SK-N-SH (cell line): ENCODE measurements at places on chromosomes 16 and 17. TPM values are rescaled to one million over a fixed set of nuclear protein-coding genes. Genes with fewer than 3 reads are reported as not detected.

DNA sequence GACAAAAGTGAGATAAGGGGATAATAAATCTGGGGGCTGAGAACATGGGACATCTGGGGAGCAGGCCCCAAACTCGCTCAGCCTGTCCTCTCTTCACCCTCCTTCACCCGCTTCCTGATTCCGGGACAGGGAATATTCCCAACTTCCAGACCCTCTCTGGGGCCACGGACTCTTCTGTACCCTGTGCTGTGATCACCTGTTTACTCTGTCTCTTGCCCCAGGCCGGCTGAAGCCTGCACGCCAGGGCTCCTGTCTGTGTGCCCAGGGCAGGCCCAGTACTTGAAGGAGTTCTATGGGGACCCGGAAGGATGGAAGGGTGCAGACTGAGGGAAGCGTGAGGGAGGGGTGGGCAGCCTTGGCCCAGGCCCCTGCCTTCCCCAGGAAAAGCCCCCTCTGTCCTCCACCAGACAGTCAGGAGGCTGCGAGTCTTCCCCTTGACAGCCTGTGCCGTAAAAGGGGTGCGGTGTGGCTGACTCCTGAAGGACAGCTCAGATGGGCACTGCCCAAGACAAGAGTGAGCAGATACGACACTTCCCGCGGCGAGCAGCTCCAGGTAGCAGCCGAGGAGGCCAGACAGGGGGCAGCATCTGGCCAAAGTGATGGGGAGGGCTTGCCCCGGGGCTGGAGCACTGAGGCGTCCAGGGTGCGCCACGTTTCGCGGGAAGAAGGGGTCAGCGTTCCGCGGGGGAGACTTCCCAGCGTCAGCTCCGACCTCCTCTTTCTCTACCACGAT is 1.0 kb upstream of the CCNF start:
- peak; percentile 68 for DNase-seq
- H3K4me1 ChIP-seq = peaks cover 31% of the 10 kb centered on the region
- no peak overlapping the region for H3K27ac ChIP-seq
- peak overlapping the region; percentile 89 for H3K4me3 ChIP-seq
- peaks cover 4% of the 10 kb centered on the region for H3K36me3 ChIP-seq
- no peaks in the 10 kb centered on the region for H3K27me3 ChIP-seq

- peak; percentile 84 for DNase-seq
- peak overlapping the region; percentile 73 for H3K4me3 ChIP-seq
- peaks cover 6% of the 10 kb centered on the region; the same call in 1 of the 2 replicates for H3K36me3 ChIP-seq
- H3K4me1 ChIP-seq = peaks cover 8% of the 10 kb centered on the region; the same call in 1 of the 2 replicates
- H3K27ac ChIP-seq = peak overlapping the region; percentile 85
- no peaks in the 10 kb centered on the region for H3K27me3 ChIP-seq
Measured at GRCh38 chr17:73191443-73192205, 1.2 kb upstream of the COG1 start.

GRCh38 chr16:79006765-79007164 is 593.8 kb downstream of the MAF start:
- no peaks in the 10 kb centered on the region for H3K27me3 ChIP-seq
- H3K4me1 ChIP-seq = no peaks in the 10 kb centered on the region
- no peak overlapping the region for H3K27ac ChIP-seq
- DNase-seq = no peak
- H3K36me3 ChIP-seq = no peaks in the 10 kb centered on the region

GRCh38 chr17:81230043-81230820 is 7.5 kb upstream of the CEP131 start:
- no peaks in the 10 kb centered on the region for H3K4me1 ChIP-seq
- no peak overlapping the region for H3K4me3 ChIP-seq
- no peaks in the 10 kb centered on the region for H3K27me3 ChIP-seq

- H3K27ac ChIP-seq = no peak overlapping the region
- no peaks in the 10 kb centered on the region for H3K36me3 ChIP-seq
- no peak overlapping the region for H3K4me3 ChIP-seq
- H3K27me3 ChIP-seq = no peaks in the 10 kb centered on the region
Measured at GRCh38 chr16:80695020-80695419, 109.4 kb downstream of the CDYL2 start.

GRCh38 chr17:48577946-48578615 is at the start of gene HOXB4:
Gene HOXB4, minus strand, starts transcription at chr17:48578350. Its CDS starts 31 bp downstream, at chr17:48578319.
- DNase-seq = no peak
- H3K27ac ChIP-seq = no peak within 1 kb of the TSS
- H3K36me3 ChIP-seq = no peaks in the 10 kb centered on the region
- H3K4me3 ChIP-seq = no peak within 1 kb of the TSS
- H3K4me1 ChIP-seq = no peaks in the 10 kb centered on the region; the same call in 1 of the 2 replicates

DNA sequence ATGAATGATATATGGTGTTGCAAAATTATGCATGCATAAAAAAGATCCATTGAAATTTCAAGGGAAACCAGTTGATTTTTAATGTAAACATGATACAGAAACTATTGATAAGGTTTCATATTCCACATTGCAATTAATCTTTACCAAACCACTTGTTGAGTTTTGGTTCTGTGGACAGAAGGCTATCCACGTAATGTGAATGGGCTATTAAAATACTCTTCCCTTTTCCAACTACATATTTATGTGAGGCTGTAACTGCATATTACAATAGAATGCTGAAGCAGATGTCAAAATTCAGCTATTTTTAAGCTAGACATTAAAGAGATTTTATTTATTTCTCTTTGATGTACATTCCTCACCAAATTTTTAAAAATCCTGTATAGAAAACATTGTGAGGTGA is 33.7 kb upstream of the VPS4A start:
- no peaks in the 10 kb centered on the region for H3K36me3 ChIP-seq
- no peak for DNase-seq
- no peak overlapping the region for H3K4me3 ChIP-seq
- no peaks in the 10 kb centered on the region for H3K27me3 ChIP-seq

DNA sequence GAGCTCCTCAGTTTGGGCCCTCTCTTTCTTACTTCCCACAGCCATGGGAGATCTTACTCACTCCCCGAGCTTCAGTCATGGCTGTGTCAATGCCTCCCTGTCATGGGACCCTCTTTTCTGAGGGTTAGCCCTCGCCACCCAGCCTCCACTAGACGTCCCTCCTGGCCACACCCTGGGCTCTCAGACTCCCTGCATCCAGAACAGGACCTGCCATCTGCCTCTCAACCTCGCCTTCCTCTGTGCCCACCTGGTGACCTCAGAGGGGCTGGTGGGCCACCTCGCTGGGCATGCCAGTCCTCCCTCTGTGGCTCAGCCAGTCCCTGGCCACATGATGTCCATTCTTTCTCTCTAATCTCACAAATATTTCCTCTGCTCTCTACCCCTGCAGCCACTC is 54.6 kb upstream of the MED9 start:
- no peak overlapping the region for H3K27ac ChIP-seq
- H3K4me3 ChIP-seq = no peak overlapping the region
- no peaks in the 10 kb centered on the region for H3K4me1 ChIP-seq
- no peak for DNase-seq
- no peaks in the 10 kb centered on the region for H3K27me3 ChIP-seq

GRCh38 chr17:39200070-39200879 is at the start of gene RPL19:
Gene RPL19, plus strand, starts transcription at chr17:39200283. Its CDS starts 62 bp downstream, at chr17:39200345.
- H3K4me3 ChIP-seq = peak within 1 kb of the TSS; percentile 75
- H3K4me1 ChIP-seq = peaks cover 37% of the 10 kb centered on the region; the same call in 1 of the 2 replicates
- H3K27me3 ChIP-seq = no peaks in the 10 kb centered on the region
- peak; percentile 92 for DNase-seq
- H3K36me3 ChIP-seq = peaks cover 32% of the 10 kb centered on the region
- H3K27ac ChIP-seq = peak within 1 kb of the TSS; percentile 94

GRCh38 chr16:15482068-15482747 is 47.8 kb downstream of the BMERB1 start:
- no peaks in the 10 kb centered on the region for H3K36me3 ChIP-seq
- H3K27ac ChIP-seq = peak overlapping the region; percentile 7; the same call in 1 of the 2 replicates
- DNase-seq = peak; percentile 28
- H3K4me1 ChIP-seq = peaks cover 5% of the 10 kb centered on the region; the same call in 1 of the 2 replicates
- no peaks in the 10 kb centered on the region for H3K27me3 ChIP-seq

GRCh38 chr17:29567554-29568330 is 759 bp upstream of the TP53I13 start:
- no peaks in the 10 kb centered on the region for H3K27me3 ChIP-seq
- DNase-seq = peak; percentile 87
- H3K4me1 ChIP-seq = 0 out of 2 replicates have a peak, but pooled peaks cover 8% of the 10 kb centered on the region
- H3K4me3 ChIP-seq = peak overlapping the region; percentile 76
- H3K27ac ChIP-seq = peak overlapping the region; percentile 77

- H3K4me3 ChIP-seq = peak overlapping the region; percentile 18
- H3K36me3 ChIP-seq = no peaks in the 10 kb centered on the region
- H3K4me1 ChIP-seq = no peaks in the 10 kb centered on the region
- peak; percentile 19 for DNase-seq
Measured at GRCh38 chr17:40963838-40964237, 2.9 kb downstream of the KRT39 start.

GRCh38 chr16:11056090-11056992 is 112.0 kb downstream of the CLEC16A start:
- H3K36me3 ChIP-seq = peaks cover 11% of the 10 kb centered on the region
- no peak overlapping the region for H3K4me3 ChIP-seq
- no peaks in the 10 kb centered on the region for H3K27me3 ChIP-seq
- no peaks in the 10 kb centered on the region for H3K4me1 ChIP-seq
- no peak for DNase-seq

Gene EVPLL
- polyA plus RNA-seq = not detected in 2 replicates

Gene UNC45B
- not detected in 2 replicates for polyA plus RNA-seq

Gene PIRT
- polyA plus RNA-seq = not detected in 2 replicates

Gene AIPL1
- polyA plus RNA-seq = not detected in 2 replicates

Gene RNF222
- polyA plus RNA-seq = not detected in 2 replicates

Gene FBXW10
- polyA plus RNA-seq = 0.02 and 0.03 TPM in 2 replicates

Gene NETO2
- 40.5 and 48.8 TPM in 2 replicates for polyA plus RNA-seq

Gene BTBD17
- polyA plus RNA-seq = not detected in 2 replicates
